ENCODE measurements at places on chromosomes 2 and 18.
A peak's percentile ranks its signal among the peaks of the same experiment; 100 is the strongest.

- DNase-seq: peak; percentile 65
Measured at GRCh38 chr2:66574701-66575624, 140.0 kb downstream of the MEIS1 start.

DNA sequence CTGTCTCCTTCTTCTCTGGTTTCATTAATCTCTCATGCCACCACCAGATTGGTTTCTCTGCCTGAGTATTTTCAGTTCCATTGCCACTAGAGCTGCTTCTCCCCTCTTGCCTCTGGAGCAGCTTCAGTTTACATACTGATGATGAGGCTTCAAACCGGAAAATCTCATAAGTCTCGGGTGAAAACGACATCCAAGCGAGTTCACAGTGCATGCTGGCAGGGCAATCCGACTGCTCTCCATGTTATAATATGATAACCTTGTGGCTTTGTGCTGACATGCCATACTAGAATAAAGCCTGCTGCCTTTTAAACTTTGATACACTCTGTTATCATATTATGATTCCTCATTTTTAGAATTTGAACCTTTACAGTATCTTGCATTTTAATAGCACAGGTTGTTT is 153.5 kb downstream of the PRPF40A start:
- DNase-seq: no peak

- DNase-seq: peak; percentile 17
Measured at GRCh38 chr2:175595139-175595538, 406.9 kb downstream of the LNPK start.

DNA sequence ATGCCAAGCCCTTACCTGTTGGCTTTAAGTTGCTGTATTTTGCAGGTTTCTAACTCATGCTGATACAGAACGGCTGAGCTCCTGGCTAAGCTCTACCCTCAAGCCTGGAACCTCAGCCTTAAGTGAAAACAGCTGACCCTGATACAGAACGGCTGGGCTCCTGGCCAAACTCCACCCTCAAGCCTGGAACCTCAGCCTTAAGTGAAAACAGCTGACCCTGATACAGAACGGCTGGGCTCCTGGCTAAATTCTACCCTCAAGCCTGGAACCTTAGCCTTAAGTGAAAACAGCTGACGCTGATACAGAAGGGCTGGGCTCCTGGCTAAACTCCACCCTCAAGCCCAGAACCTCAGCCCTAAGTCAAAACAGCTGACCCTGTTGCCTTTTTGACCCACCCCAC is 17.6 kb upstream of the DNER start:
- DNase-seq: no peak

DNA sequence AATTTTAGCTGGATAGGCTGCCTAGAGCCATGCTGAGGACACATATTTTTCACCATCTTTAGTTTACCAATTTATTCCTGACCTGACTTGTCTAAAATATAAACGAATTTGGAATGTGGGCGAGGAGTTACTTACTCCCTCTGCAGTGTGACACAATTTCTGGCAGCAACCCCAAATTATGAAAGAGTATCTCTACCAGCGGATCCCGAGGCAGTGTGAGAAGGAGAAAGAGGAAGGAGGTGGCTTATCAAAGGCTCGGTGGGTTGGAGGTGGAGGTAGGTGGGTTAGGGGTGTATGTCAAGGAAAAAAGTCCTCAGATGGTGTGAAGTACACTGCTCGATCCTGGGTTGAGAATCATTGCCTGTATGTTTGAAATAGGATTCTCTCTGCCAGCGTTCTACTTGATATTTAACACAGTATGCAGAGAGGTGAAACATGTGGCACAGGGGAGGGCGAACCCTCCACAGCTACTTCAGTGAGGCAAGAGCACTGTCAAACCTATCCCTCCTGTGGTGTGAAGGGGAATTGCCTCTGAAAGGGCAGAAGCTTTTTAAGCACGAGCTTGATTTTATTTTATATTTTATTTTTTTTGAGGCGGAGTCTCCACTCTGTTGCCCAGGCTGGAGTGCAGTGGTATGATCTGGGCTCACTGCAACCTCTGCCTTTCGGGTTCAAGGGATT is 76.0 kb downstream of the RFTN2 start:
- peak; percentile 56 for DNase-seq

DNA sequence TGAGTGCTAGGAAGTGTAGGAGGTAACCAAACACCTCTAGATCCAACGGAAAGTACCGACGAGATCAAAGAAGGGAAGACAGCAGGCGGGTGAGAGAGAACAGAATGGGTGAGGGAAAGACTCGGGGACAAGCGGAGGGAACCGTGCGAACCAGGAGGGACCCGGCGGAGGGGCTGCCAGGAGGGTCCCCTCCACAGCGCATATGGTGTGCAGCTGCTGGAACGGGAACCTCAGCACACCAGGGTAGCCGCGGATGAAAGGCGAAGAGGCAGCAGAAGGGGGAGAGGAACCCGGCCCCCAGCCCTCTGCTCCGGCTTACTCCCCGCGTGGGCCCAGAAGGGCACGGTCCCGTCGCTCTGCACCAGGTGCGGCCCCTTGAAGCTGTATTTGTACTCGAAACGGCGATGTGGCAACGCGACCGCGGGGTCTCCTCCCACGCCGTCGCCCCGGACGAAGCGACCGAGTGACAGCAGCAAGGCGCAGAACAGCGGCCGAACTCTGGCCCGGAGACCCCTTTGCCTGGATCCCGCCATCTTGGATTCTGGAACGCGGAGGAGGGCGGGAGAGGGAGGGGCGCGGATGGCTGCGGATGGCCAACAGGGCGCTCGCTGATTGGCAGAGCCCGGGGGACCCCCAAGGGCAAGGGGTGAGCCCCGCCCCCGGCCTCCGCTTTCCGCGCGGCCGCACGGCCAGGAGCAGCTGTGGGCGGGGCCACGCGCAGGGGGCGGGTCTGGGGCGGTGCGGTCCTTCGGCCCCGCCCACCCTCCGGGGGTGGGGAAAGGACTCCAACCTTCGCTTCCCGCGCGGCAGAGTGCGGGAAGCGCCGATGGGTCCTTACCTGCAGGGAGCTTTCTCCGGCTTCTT is at the start of gene LMAN1:
LMAN1 (minus strand) TSS at position 554 of the 864 bp plus-strand sequence; CDS start at position 533, 21 bp downstream.
- DNase-seq: peak; percentile 93

Measured in HEK293T (cell line).